Endodermal cell (in vitro differentiated cells): ENCODE measurements at places on chromosomes 11 and 22.

GRCh38 chr11:80122211-80122610 lies 681.4 kb upstream of the TENM4 start:
- no peak for DNase-seq

- no peak for DNase-seq
Observed at GRCh38 chr11:1304380-1304779, 5.1 kb downstream of the TOLLIP start.

GRCh38 chr11:114090976-114091375 lies 31.5 kb downstream of the ZBTB16 start:
- no peak for DNase-seq

DNA sequence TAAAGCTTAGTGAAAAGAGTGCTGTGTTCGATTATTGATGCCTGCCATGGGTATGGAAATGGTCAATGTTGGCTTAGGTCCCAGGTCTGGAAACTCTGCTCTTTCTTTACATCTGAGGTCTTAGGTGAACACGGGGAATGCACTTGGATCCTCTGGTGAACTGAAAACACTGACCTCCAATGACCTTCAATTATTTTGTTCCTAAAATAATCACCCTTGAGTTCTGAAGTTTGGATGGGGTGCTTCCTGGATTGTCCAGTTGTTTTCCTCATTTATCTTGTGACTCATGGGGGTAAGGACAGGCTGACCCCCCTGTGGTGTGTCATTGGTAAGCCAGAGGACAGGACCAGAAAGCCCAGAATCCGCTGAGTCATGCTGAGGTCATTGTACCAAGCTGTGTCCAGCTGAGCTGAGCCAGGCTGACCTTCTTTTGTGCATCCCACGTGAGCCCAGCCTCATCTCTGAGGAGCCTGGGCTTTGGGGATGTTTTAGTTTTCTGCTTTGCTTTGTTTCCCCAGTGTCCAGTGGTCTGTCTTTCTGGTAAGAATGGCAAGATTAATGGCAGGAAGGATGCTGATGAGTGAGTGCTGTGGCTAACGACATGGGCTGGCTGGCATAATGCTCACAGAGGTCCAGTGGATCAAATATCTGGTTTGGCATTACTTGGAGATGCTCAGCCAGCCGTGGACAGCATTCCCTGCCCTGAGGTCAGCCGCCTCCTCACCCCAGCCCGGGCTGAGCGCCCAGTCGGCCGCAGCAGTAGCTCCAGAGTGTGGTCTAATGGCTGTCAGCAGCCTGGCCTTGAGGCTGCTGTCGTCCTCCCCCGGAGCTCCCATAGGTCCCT lies 35.6 kb downstream of the AMPD3 start:
- DNase-seq = peak; percentile 57

DNA sequence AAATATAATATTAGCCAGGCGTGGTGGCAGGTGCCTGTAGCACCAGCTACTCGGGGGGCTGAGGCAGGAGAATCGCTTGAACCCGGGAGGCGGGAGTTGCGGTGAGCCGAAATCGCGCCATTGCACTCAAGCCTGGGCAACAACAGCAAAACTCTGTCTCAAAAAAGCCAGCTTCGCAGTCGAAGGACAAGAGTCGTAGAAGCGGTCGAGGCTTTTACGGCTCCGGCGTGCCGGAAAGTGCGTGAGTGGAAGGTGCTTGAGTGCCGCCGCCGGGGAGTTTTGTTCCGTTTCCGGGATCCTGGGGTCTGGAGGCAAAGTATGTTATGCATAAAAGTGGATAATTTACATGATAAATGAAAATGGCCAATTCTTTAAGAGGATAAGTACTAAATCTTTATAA lies 43.6 kb downstream of the SYN3 start:
- peak; percentile 20 for DNase-seq

DNA sequence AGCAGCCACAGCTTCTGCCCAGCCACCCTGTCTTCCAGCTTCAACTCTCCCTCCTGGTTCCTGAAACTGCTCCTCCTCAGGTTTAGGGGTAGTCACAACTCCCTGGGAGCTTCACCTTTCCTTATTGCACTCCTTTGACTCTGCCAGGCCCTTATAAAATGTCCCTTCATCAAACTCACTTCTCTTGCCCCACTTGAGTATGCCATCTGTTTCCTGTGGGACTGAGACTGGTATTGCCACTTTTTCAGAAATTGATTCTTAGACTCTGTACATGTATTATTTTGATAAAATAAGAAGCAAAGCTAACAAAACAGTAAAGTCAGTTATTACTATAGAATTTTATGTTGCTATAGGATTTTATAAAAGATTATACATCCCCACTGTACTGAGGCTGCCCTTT lies 134.1 kb downstream of the SPON1 start:
- no peak for DNase-seq

GRCh38 chr11:78363024-78363619 lies 54.5 kb downstream of the GAB2 start:
- no peak for DNase-seq

- DNase-seq = no peak
Observed at GRCh38 chr11:45395421-45395820, 109.3 kb upstream of the SYT13 start.

DNA sequence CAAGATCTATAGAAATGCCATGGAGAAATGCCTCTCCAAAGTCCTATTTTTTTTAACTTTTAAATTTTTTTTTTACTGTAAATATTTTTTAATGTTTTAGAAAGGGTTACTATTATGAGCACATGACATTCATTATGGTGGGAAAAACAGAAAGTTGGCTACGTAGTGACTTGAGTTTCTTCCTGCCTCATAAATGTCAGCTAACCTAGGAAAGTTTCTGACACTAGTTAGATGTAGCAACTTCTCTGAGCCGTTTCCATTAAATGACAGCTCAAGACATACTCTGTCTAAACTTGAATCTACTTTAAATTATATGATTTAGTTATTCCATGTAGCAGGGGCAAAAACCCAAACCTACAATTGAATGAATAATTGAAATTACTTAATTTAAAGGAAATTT lies 18.4 kb upstream of the CTSC start:
- DNase-seq = no peak
